IMR-90 (cell line): ENCODE measurements at places on chromosomes 12 and 14.

DNA sequence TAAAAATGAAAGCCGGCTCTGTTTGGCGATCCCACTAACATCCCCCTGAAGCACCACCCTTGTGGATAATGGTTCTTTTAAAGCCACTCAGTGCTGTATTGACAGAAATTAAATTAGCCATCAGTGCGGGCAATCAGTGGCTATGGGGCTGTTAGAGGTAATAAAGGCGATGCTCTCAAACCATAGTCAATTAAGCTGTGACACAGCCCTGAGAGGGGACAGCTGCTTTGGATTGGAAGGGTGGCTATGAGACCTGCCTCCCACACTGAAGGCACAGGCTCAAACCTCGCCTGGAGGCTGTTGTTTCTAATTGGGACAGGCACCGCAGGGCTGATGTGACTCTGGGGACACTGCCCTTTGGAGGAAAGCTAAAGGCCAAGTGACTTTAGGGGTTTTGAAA is 562.2 kb downstream of the VRK1 start:
- DNase-seq, result no peak

- no peak for DNase-seq
Measured at GRCh38 chr12:56749359-56749758, 2.8 kb downstream of the PRIM1 start.

GRCh38 chr12:64636856-64637255 is 26.6 kb downstream of the RASSF3 start:
- DNase-seq, result no peak

DNA sequence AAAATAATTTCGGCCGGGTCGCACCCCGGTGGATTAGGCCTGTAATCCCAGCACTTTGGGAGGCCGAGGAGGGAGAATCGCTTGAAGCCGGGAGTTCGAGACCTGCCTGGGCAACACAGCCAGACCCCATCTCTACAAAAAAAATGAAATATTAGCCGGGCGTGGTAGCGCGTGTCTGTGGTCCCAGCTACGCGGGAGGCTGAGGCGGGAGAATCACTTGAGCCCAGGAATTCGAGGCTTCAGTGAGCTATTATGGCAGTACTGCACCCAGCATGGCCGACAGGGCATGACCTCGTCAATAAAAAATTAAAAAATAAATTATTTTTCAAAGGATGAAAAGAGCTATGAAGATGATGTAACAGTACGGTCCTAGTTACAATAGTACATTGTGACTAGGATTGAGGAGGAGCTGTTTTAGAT is 523 bp downstream of the GTF2H3 start:
- no peak for DNase-seq

GRCh38 chr12:109923481-109924245 is 23.6 kb downstream of the TCHP start:
- no peak for DNase-seq

DNA sequence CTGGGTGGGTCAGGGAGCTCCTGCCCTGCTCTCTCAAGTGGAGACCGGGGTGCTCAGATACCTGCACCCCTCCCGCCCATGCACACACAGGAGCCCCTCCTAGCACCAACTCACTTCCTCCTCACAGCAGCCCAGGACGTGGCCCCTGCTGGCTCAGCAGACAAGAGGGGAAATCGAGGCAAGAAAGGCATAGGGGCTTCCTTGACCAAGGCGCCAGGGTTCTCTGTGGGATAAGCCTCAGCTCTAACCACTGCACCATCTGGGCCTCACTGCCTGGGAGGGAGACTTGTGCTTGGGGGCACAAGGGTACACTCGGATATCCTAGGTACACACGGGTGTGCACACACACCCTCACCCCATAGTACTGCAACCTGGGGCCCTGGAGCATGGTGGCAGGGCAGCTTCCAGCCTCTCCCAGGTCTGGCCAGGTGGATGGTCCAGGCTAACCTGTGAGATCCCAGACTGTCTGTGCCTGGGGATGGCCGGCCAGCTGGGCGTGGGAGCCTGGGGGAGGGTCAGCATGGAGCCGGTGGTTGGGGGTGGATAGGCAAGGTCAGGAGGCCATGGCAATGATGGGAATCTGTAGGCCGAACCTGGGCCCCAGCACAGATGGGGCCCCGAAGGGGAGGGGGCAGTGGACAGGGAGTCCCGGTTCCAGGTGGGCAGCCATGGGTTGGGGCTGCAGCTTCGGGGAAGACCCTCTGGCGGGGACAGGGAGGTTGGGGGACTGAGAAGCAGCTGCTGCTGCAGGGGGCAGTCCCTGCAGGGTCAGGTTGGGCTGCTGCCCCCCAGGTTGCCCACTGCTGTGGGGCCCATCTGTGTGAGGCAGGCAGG is 312.4 kb downstream of the TMEM121 start:
- no peak for DNase-seq

DNA sequence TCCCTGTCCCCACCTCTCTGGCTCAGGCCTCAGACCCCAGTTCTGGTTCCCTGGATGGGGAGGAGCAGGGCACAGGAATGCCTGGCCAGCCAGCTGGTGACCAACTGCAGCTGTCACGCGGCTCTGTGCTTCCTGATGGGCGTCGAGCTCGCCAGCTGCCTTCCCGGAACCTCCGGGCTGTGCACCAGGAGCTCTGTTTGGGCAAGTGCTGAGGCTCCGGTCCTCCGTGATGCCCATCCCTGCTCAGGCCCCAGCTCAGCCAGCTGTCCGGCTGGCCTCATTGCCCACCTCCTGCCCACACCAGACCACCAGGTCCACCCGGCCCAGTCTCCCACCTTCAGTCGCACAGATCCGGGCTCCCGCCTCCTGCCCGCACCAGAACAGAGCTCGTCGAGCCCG is 4.8 kb downstream of the IFFO1 start:
- no peak for DNase-seq

DNA sequence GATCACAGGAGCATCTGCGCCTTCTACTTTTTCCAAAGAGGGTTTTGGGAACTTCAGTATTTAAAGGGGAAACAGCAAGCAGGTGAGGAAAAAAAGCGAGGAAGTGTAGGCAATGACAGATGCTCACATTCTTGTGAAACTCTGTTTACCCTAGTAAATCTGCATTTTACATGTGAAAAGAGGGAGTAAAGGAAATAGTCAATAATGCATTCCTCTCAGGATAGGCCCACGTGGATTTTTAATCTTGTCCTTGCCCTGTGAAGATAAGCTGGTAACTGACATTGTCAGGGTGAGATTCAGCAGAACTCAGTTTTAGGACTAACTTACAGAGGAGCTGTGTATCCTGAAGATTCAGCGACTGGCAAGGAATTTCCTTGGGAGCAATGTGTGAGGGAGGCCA is 1119.2 kb upstream of the TMEM132C start:
- DNase-seq, result no peak

DNA sequence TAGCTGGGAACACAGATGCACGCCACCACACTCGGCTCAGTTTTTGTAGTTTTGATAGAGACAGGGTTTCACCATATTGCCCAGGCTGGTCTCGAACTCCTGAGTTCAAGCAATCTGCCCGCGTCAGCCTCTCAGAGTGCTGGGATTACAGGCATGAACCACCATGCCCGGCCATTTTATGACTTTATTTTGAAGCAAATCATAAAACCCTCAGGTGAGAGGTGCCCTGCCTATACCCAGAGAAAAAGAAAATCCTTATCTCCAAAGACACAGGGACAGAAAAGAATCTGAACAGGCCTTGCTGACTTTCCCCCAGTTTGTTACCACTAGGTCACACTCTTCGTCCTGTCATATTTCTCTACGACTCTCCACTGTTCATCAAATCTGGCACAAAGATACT is 48.8 kb downstream of the DAO start:
- DNase-seq, result no peak
